CD4-positive, alpha-beta T cell treated with Interleukin-15 for 4 hours (primary cell): ENCODE measurements at places on chromosomes 6 and 20.

DNA sequence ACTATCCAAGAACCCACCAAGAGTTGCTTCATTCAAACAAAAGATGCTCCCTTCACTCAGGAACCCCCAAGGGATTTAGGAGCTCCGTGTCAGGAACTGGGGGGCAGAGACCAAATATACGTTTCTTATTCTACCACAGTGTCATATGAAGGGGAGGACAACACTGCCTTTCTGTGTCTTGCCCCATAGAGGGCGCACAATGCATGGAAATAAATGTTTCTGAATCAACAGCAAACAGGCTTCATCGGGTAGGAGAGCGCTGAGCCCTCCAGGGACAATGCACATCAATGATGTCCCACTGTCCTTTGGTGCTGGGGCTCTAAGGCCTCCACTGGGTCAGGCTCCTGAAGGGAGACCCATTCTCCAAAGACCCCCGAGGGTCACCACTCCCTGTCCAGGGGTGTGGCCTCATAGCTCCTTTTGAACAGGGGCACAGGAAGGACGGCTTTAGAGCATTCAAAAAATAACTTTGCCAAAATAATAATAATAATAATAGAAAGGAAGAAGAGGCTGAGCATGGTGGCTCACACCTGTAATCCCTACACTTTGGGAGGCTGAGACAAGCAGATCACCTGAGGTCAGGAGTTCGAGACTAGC is 31.1 kb downstream of the PLG start:
- DNase-seq, result peak; percentile 43

DNA sequence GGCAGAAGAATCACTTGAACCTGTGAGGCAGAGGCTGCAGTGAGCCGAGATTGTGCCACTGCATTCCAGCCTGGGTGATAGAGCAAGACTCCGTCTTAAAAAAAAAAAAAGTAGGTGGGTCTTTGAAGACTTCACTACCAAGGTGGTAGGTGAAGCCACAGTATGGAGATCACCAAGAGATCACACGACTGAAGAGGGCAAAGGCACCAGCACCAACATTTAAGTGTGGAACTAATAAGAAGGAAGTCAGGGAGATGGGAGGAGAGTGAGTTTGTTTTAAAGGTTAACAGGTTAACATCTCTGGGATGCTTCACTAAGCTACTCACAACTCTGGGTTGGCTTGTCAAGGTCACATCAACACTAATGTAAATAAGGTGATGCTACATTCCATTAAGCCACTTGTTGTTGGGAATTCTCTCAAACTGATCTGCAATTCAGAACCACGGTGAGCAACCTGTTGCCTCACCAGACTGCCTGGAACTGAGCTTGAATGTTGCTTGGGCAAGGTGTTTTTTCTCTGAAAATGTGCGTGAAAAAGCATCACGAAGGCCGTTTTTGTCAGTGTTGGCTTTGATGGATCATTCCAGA is 48.7 kb downstream of the KCTD20 start:
- DNase-seq, result no peak

DNA sequence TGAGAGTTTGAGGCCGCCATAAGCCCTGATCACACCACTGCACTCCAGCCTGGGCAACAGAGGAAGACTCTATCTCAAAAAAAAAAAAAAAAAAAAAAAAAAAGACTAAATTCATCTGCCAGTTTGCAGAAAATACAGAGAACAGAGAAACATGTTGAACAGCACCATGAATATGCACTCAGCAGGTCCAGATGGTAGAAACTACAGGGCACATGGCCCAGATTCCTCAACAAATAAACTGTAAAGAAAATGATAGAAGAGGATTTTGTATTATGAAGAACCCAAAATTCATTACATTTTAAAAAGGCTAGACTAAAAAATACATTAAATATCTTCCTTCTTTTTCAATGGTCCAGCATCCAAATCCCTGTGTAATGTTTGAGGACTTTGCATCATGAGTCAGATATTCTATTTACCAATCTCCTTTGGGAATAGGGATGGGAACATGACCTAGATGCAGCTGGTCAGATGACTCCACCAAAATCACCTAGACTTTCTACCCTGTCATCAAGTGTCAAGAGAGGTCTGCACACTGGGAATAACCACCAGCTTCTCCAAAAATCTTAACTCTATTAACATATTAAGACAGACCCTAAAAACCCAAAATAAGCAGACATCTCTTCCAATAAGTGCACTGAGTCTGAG is 189.1 kb upstream of the TCF21 start:
- DNase-seq, result no peak

DNA sequence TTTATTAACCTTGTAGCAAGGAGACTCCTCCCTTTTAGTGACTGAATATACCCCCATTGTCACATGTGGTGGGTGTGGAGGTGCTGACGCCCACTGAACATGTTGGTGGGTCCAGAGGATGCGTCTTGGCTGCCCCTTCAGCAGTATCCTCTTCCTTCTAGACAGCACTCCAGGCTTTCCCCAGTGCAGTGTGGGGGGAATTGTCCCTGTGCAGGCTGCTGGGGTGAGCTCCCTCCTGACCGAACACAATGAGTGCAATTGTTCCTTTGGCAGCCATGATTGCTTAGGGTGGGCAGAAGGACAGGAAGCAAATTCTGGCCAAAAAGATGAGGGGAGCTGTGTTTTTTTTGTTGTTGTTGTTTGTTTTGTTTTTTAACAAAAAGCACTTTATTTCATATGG is 209.3 kb upstream of the PDE10A start:
- DNase-seq, result no peak

- no peak for DNase-seq
Observed at GRCh38 chr6:53441761-53442160, 93.0 kb upstream of the ELOVL5 start.
